Inflammatory macrophage (primary cell): ENCODE measurements at places on chromosomes 3 and 15.

GRCh38 chr15:40339621-40339945 lies 1.2 kb downstream of the CCDC9B start:
- DNase-seq, result no peak

- no peak for DNase-seq
Measured at GRCh38 chr3:150995510-150995909, 23.0 kb upstream of the CLRN1 start.

DNA sequence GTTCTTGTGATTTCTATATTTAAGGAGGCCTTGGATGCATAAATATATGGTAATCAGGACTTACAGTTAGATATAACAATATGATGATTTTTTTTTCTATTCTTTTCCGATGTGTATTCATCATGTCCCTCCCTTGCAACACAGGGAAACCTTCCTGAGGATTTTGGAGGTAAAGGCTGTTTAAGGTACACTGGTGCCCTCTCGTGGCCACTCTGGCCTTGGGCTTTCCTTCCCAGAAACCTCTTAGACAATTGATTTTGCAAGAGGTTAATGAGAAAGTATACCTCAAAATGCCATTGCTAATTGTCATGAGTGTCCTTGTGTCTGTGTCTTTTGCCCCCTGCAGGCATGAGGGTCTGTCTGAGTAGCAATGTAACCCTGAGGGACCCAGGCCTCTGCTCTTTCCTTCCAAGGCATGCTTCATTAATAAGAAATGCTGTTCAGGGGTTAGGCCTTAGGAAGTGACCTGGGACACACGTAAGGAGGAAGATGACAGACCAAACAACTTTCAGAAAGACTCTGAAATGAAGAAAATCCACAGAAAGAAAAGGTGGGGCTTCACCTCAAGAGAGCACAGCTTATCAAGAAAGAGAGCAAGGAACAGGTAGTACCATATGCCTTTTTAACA lies 70.3 kb upstream of the PPP2R3A start:
- DNase-seq, result peak; percentile 61

GRCh38 chr3:149160754-149161300 lies 31.4 kb downstream of the HPS3 start:
- DNase-seq, result no peak

DNA sequence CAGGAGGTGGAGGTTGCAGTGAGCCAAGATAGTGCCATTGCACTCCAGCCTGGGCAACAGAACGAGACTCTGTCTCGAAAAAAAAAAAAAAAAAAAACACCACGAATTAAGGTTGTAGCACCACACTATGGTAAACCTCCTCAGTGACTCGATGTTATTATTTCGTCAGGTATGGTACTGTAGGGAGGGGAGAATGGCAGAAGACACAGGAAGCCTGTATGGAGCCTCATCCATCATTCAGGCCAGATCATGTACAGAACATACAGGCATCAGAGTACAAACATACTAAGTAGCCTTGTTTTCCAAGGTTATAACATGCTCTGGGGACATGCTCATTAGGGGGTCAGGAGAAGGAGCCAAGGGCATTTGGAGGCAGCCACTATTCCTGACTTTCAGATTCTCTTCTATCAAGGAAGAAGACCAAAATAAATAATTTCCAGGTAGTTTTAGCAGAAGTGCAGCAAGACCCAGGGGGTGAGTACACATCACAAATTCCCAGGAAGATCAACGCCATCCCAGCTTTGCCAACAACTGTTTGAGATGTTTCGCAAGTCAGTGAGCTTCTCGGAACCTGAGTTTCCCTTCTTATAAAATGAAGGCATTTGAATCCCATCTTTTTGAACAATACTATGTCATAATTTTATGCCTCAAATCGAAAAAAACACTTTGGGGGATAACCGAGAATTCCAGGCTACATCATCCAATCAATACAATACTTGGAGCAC lies 79.8 kb downstream of the FOXP1 start:
- DNase-seq, result no peak

GRCh38 chr3:159669766-159670165 lies 318.9 kb upstream of the IL12A start:
- no peak for DNase-seq

- no peak for DNase-seq
Measured at GRCh38 chr3:142211034-142211433, 14.4 kb downstream of the GK5 start.
